ENCODE measurements at places on chromosomes 6 and 20. TPM values are rescaled to one million over a fixed set of nuclear protein-coding genes. Genes with fewer than 3 reads are reported as not detected.

The HLA-DQB1 gene
- polyA plus RNA-seq: 4.3 TPM

The EMILIN3 gene
- not detected for polyA plus RNA-seq

The TTBK1 gene
- not detected for polyA plus RNA-seq

- no peak for DNase-seq
- no peak overlapping the region for H3K27ac ChIP-seq
- H3K4me1 ChIP-seq: no peaks in the 10 kb centered on the region
- H3K4me3 ChIP-seq: no peak overlapping the region
- H3K36me3 ChIP-seq: no peaks in the 10 kb centered on the region
These were observed 216.3 kb downstream of the TAF4 start for GRCh38 chr20:61849376-61849775.

- H3K27ac ChIP-seq: no peak overlapping the region
- no peaks in the 10 kb centered on the region for H3K27me3 ChIP-seq
- no peaks in the 10 kb centered on the region for H3K4me1 ChIP-seq
- H3K4me3 ChIP-seq: no peak overlapping the region
These were observed 6.5 kb upstream of the GRIK2 start for GRCh38 chr6:101386982-101387381.

- H3K27me3 ChIP-seq: no peaks in the 10 kb centered on the region
- no peaks in the 10 kb centered on the region for H3K36me3 ChIP-seq
- H3K4me3 ChIP-seq: no peak overlapping the region
- H3K4me1 ChIP-seq: no peaks in the 10 kb centered on the region
- no peak overlapping the region for H3K27ac ChIP-seq
- DNase-seq: no peak
These were observed 83.4 kb downstream of the MAP7 start for GRCh38 chr6:136466777-136467176.

DNA sequence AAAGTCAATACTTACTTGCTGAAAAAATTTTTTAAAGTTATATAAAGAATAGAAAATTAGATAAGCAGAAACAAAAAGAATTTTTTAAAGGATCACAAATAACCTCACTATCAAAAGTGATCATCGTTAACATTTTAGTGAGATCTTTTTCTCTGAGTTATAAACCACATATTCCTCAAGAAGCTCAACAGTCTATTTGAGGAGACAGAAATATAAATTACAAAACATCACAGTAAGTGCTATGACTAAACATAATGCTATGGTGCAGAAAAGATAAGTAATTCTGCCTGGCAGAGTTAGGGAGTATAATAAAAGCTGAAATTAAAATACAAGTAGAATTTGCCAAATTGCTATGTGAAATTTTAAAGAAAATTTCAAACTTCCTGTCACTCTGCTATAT lies 226.7 kb downstream of the LMBRD1 start:
- H3K36me3 ChIP-seq: no peaks in the 10 kb centered on the region
- no peaks in the 10 kb centered on the region for H3K4me1 ChIP-seq
- H3K4me3 ChIP-seq: no peak overlapping the region
- H3K27me3 ChIP-seq: no peaks in the 10 kb centered on the region
- no peak for DNase-seq
- no peak overlapping the region for H3K27ac ChIP-seq

Measured in CD8-positive, alpha-beta memory T cell (primary cell).